ENCODE measurements at places on chromosomes 4 and X. TPM values are rescaled to one million over a fixed set of nuclear protein-coding genes. Genes with fewer than 3 reads are reported as not detected.
A peak's percentile ranks its signal among the peaks of the same experiment; 100 is the strongest.

- no peak overlapping the region for H3K27ac ChIP-seq
- H3K4me3 ChIP-seq, result peak overlapping the region; percentile 97
- H3K36me3 ChIP-seq, result no peaks in the 10 kb centered on the region
- no peak for DNase-seq
- peaks cover 22% of the 10 kb centered on the region for H3K4me1 ChIP-seq
- H3K27me3 ChIP-seq, result peaks cover 85% of the 10 kb centered on the region
These were observed 2.3 kb upstream of the NR3C2 start for GRCh38 chr4:148444296-148445070.

DNA sequence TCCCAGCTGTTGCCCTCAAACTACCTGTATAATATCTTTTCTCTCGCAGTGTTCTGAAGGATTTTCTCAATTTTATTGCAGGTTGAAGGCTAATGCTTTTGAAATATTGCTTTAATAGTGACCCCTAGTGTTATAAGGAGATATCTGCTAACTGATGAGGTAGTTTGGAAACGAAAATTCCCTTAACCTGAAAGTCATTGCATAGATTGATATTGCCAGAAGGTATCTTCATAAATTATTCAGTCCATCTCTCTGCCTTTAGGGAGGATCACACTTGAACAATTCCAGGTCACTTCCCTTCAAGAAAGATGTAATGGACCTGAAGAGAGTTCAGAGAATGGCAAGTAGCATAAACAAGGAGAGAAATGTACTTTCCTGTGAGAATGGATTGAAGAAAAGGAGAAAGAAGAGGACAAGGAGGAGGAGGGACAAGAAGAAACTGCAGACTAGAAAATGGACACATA is 44.1 kb downstream of the TIGD4 start:
- H3K27me3 ChIP-seq, result peaks cover 3% of the 10 kb centered on the region
- H3K4me1 ChIP-seq, result peaks cover 2% of the 10 kb centered on the region
- H3K27ac ChIP-seq, result no peak overlapping the region
- DNase-seq, result no peak
- no peak overlapping the region for H3K4me3 ChIP-seq
- no peaks in the 10 kb centered on the region for H3K36me3 ChIP-seq

DNA sequence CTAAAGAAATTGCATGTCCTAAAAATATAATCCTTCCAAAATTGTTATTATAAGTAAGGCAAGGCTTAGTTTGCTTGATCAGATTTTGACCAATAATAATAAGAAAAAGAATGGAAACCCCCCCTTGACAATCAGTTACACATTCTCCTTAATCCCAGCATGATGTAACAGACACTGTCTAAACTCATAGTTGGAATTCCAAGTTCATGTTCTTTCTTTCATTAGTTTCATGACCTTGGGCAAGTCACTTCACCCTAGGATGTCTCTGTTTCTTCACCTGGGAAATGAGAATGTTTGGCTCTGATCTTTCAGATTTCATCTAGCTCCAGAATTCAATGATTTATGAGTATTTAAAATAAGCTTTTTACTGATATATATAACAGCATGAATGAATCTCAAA is 64.8 kb downstream of the MAML3 start:
- no peak for DNase-seq
- H3K36me3 ChIP-seq, result peaks cover 4% of the 10 kb centered on the region
- H3K27me3 ChIP-seq, result no peaks in the 10 kb centered on the region
- H3K27ac ChIP-seq, result no peak overlapping the region
- no peak overlapping the region for H3K4me3 ChIP-seq
- peaks cover 53% of the 10 kb centered on the region for H3K4me1 ChIP-seq

GRCh38 chrX:105696870-105697269 is 125.5 kb upstream of the NRK start:
- no peaks in the 10 kb centered on the region for H3K27me3 ChIP-seq
- H3K36me3 ChIP-seq, result peaks cover 2% of the 10 kb centered on the region
- no peak for DNase-seq
- H3K4me1 ChIP-seq, result peaks cover 21% of the 10 kb centered on the region

- no peaks in the 10 kb centered on the region for H3K4me1 ChIP-seq
- H3K36me3 ChIP-seq, result no peaks in the 10 kb centered on the region
- DNase-seq, result no peak
- H3K27ac ChIP-seq, result no peak overlapping the region
These were observed 404.9 kb downstream of the ZNF674 start for GRCh38 chrX:46140272-46140671.

GRCh38 chrX:154908821-154909220 is 22.7 kb downstream of the F8A1 start:
- H3K27me3 ChIP-seq, result peaks cover 8% of the 10 kb centered on the region
- no peak overlapping the region for H3K27ac ChIP-seq
- no peaks in the 10 kb centered on the region for H3K36me3 ChIP-seq

DNA sequence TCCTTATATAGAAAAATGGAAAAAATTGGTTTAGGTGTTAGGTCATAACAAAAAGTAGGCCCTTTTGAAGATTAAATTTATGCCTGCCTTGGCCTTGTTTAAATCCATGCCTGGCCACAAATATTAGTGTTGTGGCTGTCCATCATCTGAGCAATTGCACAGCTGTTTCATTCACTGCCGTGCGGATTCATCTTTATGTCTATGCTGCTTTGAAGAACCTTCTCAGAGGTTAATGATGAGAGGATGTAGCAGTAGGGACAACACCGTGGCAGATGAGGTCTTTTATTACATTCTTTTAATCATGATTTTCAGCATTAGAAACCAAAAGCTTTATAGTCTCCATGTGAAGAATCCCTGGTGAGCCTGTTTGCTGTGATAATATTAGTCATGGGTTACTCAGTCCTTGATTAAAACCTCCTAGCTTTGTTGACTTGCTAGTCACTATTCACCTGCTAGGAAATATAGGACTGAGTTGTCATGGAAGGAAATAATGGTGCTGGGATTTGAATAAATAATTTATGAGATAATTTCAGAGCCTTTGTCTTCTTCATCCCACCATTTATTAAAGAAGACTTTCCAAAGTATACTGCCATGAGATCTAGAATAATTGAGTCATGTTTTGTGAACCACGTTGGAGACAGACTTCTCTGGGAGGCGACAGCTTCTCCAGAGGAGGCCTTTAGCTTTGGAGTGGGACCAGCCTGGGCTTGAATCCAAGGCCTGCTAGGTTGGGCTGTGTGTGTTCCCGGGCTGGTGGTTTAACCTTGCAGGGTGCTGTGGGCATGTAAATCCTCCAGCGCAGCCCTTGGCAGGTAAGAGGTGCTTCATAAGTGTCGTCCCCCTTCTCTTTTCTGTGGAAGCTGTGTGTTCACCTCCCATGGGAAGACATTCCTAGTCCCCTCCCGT is 53.5 kb downstream of the PTTG2 start:
- no peak for DNase-seq
- H3K36me3 ChIP-seq, result peaks cover 15% of the 10 kb centered on the region
- no peak overlapping the region for H3K4me3 ChIP-seq
- peaks cover 27% of the 10 kb centered on the region for H3K4me1 ChIP-seq

GRCh38 chr4:140666889-140667614 is 89.1 kb downstream of the TBC1D9 start:
- H3K27me3 ChIP-seq, result no peaks in the 10 kb centered on the region
- no peak overlapping the region for H3K27ac ChIP-seq
- peaks cover 17% of the 10 kb centered on the region for H3K4me1 ChIP-seq
- H3K36me3 ChIP-seq, result peaks cover 57% of the 10 kb centered on the region
- DNase-seq, result no peak

GRCh38 chr4:5050520-5051277 is 581 bp upstream of the STK32B start:
- no peak overlapping the region for H3K27ac ChIP-seq
- peaks cover 8% of the 10 kb centered on the region for H3K4me1 ChIP-seq
- H3K36me3 ChIP-seq, result no peaks in the 10 kb centered on the region
- H3K4me3 ChIP-seq, result peak overlapping the region; percentile 87
- H3K27me3 ChIP-seq, result peaks cover 79% of the 10 kb centered on the region

GRCh38 chr4:2062808-2063524 is 3.8 kb downstream of the NAT8L start:
- H3K27me3 ChIP-seq, result peaks cover 12% of the 10 kb centered on the region
- no peak overlapping the region for H3K27ac ChIP-seq
- DNase-seq, result peak; percentile 15

DNA sequence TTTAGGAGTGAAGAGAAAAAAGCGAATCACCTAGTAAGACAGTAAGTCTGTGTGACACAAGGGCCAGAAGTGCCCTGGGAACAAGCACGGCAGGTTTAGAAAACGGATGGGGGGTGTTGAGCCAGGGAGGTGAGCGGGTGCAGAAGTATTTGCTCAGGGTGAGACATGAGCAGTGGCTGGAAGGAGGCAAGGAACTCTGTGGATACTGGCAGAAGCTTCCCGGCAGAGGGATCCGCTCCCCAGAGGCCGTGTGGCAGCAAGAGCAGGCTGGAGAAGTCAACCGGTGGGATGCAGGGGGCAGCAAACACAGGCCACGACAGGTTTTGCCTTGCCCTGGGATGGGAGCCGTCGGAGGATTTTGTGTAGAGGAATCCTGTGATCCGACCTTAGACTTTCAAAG is 2.3 kb upstream of the UVSSA start:
- H3K36me3 ChIP-seq, result peaks cover 36% of the 10 kb centered on the region
- peak overlapping the region; percentile 81 for H3K4me3 ChIP-seq
- peaks cover 26% of the 10 kb centered on the region for H3K4me1 ChIP-seq
- peak overlapping the region; percentile 69 for H3K27ac ChIP-seq

- H3K27me3 ChIP-seq, result no peaks in the 10 kb centered on the region
- H3K4me1 ChIP-seq, result peaks cover 39% of the 10 kb centered on the region
- H3K27ac ChIP-seq, result peak overlapping the region; percentile 30
- DNase-seq, result no peak
- no peak overlapping the region for H3K4me3 ChIP-seq
These were observed 54.5 kb downstream of the CHM start for GRCh38 chrX:85992811-85993229.

GRCh38 chr4:114783215-114783595 is 184.6 kb downstream of the UGT8 start:
- peaks cover 1% of the 10 kb centered on the region for H3K27me3 ChIP-seq
- H3K27ac ChIP-seq, result peak overlapping the region; percentile 9
- no peaks in the 10 kb centered on the region for H3K36me3 ChIP-seq
- peaks cover 19% of the 10 kb centered on the region for H3K4me1 ChIP-seq
- DNase-seq, result no peak

- H3K27ac ChIP-seq, result no peak overlapping the region
- DNase-seq, result no peak
- H3K36me3 ChIP-seq, result no peaks in the 10 kb centered on the region
- no peaks in the 10 kb centered on the region for H3K27me3 ChIP-seq
These were observed 930.3 kb downstream of the STIM2 start for GRCh38 chr4:27790911-27791310.

GRCh38 chrX:7045238-7045955 is 102.1 kb upstream of the STS start:
- no peak overlapping the region for H3K27ac ChIP-seq
- H3K4me1 ChIP-seq, result no peaks in the 10 kb centered on the region
- H3K36me3 ChIP-seq, result peaks cover 30% of the 10 kb centered on the region
- no peaks in the 10 kb centered on the region for H3K27me3 ChIP-seq

The ADH1A gene
- total RNA-seq, result not detected

The YIPF6 gene
- 36.9 TPM for total RNA-seq

The MAGEB10 gene
- total RNA-seq, result not detected

The ARHGAP24 gene
- 15.0 TPM for total RNA-seq

The EBP gene
- total RNA-seq, result 50.2 TPM

The COX18 gene
- total RNA-seq, result 17.8 TPM

The SORBS2 gene
- 9.2 TPM for total RNA-seq

The TRO gene
- total RNA-seq, result 177 TPM

The ASB9 gene
- 1.3 TPM for total RNA-seq

The NUDT11 gene
- 17.1 TPM for total RNA-seq

The STARD8 gene
- 7.1 TPM for total RNA-seq

The PROM1 gene
- 13.7 TPM for total RNA-seq

The F8A2 gene
- total RNA-seq, result not detected

The LGI2 gene
- 4.1 TPM for total RNA-seq

The HAUS3 gene
- total RNA-seq, result 16.9 TPM

The FATE1 gene
- total RNA-seq, result not detected

The F8A3 gene
- 2.7 TPM for total RNA-seq
